SW 1271 (cell line): ENCODE measurements at places on chromosomes 13 and 19.

DNA sequence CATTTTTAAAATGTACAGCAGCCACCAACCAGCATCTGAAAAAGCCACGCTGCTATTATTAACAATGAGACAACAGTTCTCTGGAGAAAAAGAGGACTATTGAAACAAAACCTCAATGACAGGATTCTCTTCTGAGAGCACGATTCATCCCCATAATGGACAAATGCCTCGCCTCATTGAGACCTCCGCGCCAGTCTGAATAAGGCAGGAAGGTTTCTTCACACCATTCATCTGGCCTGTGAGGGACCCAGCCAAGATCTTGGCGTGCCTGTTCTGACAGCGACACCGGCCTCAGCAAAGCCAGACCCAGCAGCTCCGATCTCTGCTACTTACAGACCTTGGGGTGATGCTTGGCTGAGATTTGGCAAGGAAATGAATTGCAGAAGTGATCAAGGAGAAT lies 14.8 kb downstream of the SMIM7 start:
- no peak for DNase-seq

DNA sequence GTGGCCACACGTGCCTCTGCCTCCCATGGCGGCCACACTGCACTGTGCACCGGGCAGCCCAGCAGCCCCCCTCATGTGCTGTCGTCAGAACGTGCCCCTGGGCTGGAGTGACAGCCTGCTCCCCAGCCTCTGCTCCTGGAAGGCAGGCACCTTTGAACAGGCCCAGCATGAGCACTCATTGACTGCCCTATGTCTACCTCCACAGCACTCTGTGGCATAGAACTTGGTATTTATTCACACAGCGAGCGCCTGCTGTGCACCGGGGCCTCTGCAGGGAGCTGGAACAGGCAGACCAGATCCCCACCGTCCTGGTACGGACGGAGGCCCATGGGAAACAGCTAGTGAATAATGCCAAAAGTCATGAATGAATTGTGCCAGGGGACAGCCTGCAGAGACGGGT lies 53.7 kb downstream of the DPF1 start:
- DNase-seq = no peak

DNA sequence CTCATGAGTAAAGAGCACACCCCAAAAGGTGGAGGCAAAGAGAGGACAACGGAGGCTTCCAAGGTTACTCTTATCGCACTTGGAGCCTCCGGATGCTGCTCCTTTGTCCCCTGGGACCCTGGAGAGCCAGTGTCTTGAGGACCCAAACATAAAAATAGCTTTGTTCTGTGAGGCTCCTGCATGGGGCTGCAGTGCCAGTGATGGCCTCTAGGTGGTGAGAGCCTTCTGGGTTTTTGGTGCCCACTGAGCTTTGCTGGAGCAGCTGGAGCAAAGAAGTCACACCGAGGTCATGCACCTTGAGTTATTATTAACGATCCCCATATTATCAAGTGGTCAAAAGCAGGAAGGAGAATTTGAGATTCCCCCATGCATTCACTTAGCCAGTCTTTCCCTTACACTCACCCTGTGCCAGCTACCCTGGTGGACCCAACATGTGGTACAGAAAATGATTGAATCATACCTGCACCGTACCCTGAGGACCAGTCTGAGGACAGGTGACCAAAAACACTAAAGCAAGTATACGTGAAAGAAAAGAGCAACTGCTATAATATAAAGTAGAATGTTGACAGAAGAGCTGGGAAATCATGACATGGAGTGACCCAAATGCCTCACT lies 41.5 kb downstream of the ZNF682 start:
- DNase-seq = no peak

DNA sequence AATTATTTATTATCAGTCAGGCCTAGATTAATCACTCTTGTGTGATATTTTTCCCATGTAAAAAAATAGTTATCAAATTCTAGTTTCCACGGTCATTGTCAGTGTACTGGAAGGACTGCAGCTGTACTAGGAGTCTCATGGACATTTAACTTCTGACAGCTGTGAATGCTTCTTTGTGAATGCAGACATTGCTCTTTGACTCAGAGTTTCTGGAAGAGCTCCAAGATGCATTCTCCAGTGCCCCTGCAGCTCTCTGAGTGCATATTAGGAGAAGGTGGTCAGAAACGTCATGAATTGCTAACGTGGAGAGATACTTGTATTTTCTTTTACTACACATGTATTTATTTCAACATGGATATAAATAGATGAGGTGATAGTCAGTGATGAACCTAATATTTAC lies 9.7 kb upstream of the SLITRK5 start:
- DNase-seq = no peak

GRCh38 chr19:14413693-14414181 lies 5.4 kb downstream of the DDX39A start:
- DNase-seq = no peak

DNA sequence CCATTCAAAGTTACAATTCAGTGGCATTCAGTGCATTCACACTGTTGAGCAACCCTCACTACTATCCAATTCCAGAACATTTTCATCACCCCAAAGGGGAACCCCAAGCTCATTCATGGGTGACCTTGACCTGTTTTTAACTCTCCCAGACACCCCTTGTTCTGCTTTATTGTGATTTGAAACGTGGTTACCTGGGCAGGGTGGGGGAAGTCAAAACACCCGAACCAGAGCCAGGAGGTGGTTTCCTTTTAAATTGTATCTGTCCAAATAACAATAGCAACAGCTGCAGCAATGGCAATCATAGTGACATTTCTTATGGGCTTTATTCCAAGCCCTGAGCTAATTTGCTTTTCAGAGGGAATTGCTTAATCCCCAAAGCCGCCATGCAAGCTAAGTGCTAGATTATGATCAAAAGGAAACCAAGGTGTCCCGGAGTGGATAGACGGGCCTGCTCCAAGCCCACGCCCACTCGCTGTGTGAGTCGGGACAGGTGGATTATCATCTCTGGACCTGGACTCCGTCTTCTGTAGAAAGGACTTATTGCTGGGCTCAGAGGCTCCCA lies 6.1 kb downstream of the PTGIR start:
- no peak for DNase-seq

GRCh38 chr13:50845211-50845610 lies 1.7 kb upstream of the DLEU7 start:
- DNase-seq = no peak

GRCh38 chr19:29781386-29782259 lies 30.2 kb upstream of the CCNE1 start:
- DNase-seq = no peak

GRCh38 chr13:85230691-85231093 lies 568.5 kb downstream of the SLITRK6 start:
- DNase-seq = no peak

- no peak for DNase-seq
Measured at GRCh38 chr19:40608240-40608621, 7.1 kb downstream of the LTBP4 start.

GRCh38 chr19:31908080-31908479 lies 437.3 kb upstream of the ZNF507 start:
- no peak for DNase-seq

GRCh38 chr13:49132479-49133002 lies 87.6 kb upstream of the MLNR start:
- DNase-seq = no peak

- DNase-seq = no peak
Measured at GRCh38 chr13:43171489-43171888, 148.1 kb downstream of the DNAJC15 start.

- no peak for DNase-seq
Measured at GRCh38 chr19:44942067-44942571, at the start of gene APOC4. APOC4 (plus strand) TSS chr19:44942237; CDS start chr19:44942278, 41 bp downstream.

DNA sequence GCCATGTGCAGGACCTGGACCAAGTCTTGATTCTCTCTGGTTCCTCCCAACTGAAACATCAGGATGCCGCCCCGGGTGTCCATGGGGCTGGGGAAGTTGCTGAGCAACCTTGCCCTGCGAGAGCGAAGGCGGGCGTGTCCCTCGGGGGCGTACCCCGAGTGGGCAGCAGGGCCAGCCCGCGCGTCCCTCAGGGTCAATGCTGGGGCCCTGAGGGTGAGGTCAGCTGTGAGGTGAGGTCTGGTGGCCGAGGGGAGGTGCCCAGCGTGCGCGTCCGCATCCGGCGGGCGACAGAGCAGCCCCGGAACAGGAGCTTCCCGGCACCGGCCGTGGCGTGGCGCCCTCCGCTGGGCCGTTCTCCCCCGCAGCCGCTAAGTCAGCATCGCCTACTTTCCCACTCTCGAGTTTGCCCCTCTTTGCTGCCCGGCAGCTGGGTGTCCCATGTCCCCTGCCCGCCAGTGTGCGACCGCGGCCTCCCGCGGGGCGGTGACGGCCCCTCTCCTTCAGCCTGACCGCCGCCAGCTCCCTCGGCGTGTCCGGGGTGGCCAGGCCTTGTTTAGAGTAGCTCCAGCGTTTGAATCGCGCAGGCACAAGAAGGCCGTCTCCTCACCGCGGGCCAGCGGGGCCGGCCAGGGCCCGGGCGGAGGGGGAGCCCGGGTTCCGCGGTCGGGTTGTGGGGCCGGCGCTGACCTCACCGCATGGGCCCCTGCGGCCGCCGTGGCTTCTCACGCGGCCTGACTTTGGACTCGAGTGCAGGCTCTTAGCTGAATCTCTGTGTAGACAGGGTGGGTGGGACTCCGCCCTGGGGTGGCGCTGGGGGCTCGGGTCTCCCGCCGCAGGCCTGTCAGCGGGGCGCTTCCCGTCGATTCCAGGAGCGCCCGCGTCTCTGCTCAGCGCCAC lies 33.0 kb downstream of the GJA3 start:
- peak; percentile 44 for DNase-seq

DNA sequence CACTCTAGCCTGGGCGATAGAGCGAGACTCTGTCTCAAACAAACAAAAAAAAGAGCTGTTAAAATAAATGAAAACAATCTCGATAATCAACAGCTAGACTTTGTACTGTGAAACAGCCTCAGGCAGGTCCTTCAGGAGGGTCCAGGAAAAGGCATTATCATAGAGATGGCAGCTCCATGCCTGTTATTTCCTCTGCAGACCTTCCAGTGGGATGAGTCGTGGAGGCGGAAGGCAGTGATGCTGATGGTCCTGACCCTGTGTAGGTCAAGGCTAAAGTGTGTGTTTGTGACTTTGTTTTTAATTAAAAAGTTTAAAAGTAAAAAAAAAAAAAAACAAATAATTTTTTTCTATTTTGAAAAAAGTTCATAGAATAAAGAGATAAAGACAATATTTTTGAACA lies 117.4 kb downstream of the TNFRSF19 start:
- DNase-seq = no peak

- no peak for DNase-seq
Measured at GRCh38 chr13:99043831-99044231, 66.0 kb upstream of the DOCK9 start.

- no peak for DNase-seq
Measured at GRCh38 chr13:29845440-29846056, 4.9 kb downstream of the UBL3 start.

DNA sequence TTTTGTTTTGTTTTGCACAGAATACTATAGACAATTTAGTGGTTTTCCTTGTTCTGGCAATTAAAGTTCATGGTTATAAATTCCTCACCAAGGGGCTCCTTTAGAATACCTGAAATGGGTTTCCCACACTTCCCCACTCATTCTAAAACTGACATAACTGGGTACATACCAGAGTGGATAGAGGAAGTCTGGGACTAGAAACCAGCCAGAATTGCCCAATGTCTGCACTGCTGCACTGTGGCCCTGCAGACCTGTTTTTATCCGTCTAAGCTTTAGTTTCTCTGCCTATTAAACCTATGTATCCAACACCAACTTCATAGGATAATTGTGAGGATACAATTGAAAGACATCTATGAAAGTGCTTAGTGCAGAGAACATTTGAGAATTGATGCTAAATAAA lies 498.6 kb downstream of the KCTD12 start:
- no peak for DNase-seq

GRCh38 chr13:79936368-79937136 lies 404.4 kb downstream of the SPRY2 start:
- peak; percentile 99 for DNase-seq

DNA sequence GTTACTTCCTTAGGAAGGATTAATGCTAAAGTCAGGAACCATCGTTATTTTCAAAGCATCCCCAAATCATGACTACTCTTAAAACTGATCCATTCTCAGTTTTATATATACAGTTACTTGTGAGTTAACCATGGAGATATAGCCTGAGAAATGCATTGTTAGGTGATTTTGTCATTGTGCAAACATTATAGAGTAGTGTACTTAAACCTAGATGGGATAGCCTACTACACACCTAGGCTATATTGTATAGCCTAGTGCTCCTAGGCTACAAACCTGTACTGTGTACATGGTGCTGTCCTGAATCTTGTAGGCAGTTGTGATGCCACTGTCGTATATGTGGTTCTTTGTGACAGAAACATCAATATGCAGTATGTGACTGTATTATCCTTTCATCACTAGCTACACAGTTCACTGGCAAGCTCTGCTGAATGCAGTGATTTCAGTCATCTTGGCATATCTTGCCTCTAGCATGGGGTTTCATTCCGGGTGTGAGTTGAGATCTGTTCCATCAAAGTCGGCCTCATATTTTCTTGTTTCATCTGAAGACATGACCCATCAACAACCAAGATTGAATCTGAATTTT lies 45.3 kb downstream of the CDK8 start:
- no peak for DNase-seq

GRCh38 chr19:54937926-54938325 lies 9.4 kb downstream of the NLRP7 start:
- no peak for DNase-seq

DNA sequence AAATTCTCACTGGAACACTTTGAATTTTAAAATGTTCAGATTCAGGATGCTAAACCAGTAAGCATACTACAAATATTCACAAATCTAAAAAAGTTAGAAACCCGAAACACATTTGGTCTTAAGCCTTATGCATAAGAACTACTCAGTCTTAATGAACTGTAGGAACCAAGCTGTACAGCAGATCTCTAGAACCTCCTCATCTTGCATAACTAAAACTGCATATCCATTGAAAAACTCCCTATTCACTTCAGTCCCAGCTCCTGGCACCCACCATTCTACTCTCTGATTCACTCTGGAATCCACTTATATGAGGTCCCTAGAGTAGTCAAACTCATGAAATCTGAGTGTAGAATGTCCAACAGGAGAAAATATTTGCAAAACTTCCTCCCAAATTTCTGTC lies 65.6 kb upstream of the CEACAM8 start:
- DNase-seq = no peak

GRCh38 chr13:62635161-62635560 lies 1219.5 kb upstream of the PCDH20 start:
- no peak for DNase-seq

DNA sequence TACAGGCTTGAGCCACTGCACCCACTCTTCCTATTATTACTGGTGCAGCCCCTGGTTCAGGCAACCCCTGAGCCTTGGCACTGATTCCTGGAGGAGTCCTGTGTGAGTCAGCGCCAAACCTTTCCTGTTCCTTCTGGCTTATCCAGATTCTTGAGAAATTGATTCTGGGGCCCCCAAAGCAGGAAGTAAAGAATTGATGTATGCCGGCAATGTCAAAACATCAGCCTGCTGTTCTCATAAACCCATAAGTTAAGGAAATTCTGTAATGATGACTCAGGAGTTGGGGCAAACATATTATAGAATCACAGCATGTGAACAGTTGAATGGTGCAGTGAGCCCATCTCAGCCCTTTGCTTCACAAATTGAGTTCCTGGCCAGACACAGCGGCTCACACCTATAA lies 1.4 kb upstream of the OR7G3 start:
- DNase-seq = peak; percentile 83

- no peak for DNase-seq
Measured at GRCh38 chr13:102781591-102781990, 8.0 kb upstream of the TEX30 start.
